ENCODE measurements at places on chromosomes 2 and 18. TPM values are rescaled to one million over a fixed set of nuclear protein-coding genes. Genes with fewer than 3 reads are reported as not detected.

Gene GPBAR1
- 10.9 TPM for total RNA-seq

Gene CPO
- total RNA-seq: 0.36 TPM

Gene MERTK
- total RNA-seq: 27.0 TPM

Gene CHRNG
- total RNA-seq: not detected

Gene TSPYL6
- total RNA-seq: not detected

Gene CPLX4
- not detected for total RNA-seq

Gene STRN
- 14.1 TPM for total RNA-seq

Gene OXER1
- total RNA-seq: 5.1 TPM
